ENCODE measurements at places on chromosomes 1 and 21.

DNA sequence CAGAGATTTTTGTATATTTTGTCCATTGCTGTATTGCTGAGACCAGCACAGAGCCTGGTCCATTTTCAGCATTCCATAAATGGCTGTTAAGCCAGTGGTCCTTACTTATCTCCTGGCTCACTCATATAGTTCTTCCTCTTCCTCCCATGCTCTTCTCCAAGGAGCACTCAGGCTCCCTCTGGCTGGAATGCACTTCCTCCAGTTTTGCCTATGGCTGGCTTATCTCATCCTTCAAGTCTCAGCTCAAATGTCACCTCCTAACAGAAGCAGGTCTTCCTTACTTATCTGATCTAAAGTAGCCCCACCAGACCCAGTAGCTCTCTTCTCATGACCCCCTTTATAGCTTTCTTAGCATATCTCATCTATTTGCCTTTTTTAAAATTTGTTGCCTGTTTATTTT, 146.9 kb downstream of the SLC30A10 start:
- no peak for DNase-seq
- H3K4me3 ChIP-seq, result no peak overlapping the region
- H3K27ac ChIP-seq, result no peak overlapping the region
- H3K36me3 ChIP-seq, result no peaks in the 10 kb centered on the region
- H3K4me1 ChIP-seq, result no peaks in the 10 kb centered on the region
- H3K27me3 ChIP-seq, result no peaks in the 10 kb centered on the region

DNA sequence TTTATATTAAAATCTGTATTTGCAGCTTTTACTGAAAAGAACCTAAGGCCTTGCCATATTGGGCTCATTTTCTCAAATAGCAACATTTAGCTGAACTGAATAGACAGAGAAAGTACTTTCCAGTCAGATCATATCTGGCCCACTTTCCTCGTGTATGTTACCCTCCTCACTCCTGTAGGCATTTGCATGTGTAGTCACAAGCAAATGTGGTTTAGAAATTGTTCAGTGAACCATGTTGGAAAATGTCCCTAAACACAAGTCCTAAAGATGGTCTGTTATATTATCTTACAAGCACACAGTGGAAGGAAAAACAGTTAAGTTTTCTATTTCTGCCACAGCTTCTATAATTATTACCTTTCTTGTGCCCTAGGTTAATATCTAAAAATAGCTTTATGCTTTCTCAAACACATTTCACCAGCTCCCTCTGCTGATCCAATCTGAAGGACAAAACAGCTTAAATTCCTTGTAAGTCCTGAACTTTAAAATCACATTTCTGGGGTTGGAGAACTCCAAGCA, 606 bp upstream of the FMO4 start:
- no peak for DNase-seq
- H3K36me3 ChIP-seq, result peaks cover 13% of the 10 kb centered on the region
- peaks cover 4% of the 10 kb centered on the region for H3K4me1 ChIP-seq

DNA sequence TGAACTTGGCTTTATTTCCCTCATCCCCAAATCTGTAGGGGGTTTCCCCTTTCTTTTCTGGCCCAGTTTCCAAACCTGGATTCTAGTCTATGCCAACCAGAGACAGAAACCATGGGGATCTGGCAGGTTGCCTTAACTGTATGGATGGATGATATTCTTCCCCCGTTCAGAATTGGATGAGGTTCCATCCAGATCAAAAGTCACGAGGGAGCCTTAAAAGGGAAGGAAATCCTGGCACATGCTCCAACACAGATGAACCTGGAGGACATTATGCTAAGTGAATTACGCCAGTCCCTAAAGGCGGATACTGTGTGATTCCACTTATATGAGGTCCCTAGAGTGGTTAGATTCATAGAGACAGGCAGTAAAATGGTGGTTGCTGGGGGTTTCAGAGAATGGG, 124.4 kb downstream of the HUNK start:
- no peaks in the 10 kb centered on the region for H3K4me1 ChIP-seq
- no peaks in the 10 kb centered on the region for H3K36me3 ChIP-seq
- H3K4me3 ChIP-seq, result no peak overlapping the region
- DNase-seq, result no peak
- no peak overlapping the region for H3K27ac ChIP-seq

- no peak overlapping the region for H3K4me3 ChIP-seq
- no peak overlapping the region for H3K27ac ChIP-seq
- no peak for DNase-seq
- no peaks in the 10 kb centered on the region for H3K27me3 ChIP-seq
- no peaks in the 10 kb centered on the region for H3K36me3 ChIP-seq
- no peaks in the 10 kb centered on the region for H3K4me1 ChIP-seq
Measured at GRCh38 chr1:198932351-198932991, 293.6 kb downstream of the PTPRC start.

- peak overlapping the region; percentile 91 for H3K27ac ChIP-seq
- no peaks in the 10 kb centered on the region for H3K27me3 ChIP-seq
- no peak overlapping the region for H3K4me3 ChIP-seq
Measured at GRCh38 chr1:41045740-41046139, 24.2 kb upstream of the SLFNL1 start.

Measured in tibial artery (tissue), 4 donors.